Right lung (tissue), 10 donors: ENCODE measurements at places on chromosomes 13 and 19. TPM values are rescaled to one million over a fixed set of nuclear protein-coding genes. Genes with fewer than 3 reads are reported as not detected.

GRCh38 chr19:49767967-49768581, 1.3 kb downstream of the AP2A1 start:
- DNase-seq: no peak

- no peak for DNase-seq
Observed at GRCh38 chr13:50257646-50258045, 242.4 kb downstream of the KCNRG start.

Gene KLK10
- polyA plus RNA-seq: 1.2 TPM

GRCh38 chr13:75620020-75620419, 16.1 kb upstream of the LMO7 start:
- no peak for DNase-seq

Gene FPR1
- 2.3 TPM for polyA plus RNA-seq

DNA sequence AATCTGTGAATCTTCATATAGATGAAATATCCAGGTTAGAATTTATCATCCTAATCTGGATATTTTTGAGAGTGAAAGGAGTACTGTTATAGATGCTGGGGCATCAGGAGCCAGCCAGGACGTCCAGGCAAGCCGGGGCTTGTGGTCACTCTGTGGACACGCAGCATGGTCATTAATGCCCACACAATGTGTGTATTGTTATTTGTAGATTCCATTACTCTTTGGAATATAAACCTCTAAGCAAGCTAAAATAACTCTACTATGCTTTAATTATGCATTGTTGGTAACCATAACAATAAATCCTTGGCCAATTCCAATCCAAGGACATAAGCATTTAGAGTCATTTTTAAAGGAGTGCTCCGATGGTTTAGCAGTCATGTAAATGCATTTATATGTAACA, 137.9 kb downstream of the TM9SF2 start:
- no peak for DNase-seq

DNA sequence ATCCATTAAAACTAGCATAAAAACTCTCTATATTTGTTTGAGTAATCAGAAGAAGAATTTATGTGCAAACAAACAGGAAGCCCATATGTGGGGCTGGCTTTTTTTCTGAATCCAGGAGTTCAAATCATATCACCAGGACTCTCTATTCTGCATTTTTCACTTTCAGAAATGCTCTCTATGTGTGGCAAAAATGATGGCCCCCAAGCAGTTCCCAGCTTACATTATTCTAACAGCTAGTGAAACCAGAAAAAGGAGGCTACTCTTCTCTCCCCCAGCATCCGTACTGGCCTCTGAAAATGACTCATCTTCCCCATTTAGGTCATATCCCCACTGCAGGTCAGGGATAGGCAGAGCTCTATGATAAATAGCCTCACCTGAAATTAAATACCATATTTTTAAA, 20.4 kb downstream of the RBM26 start:
- no peak for DNase-seq

- no peak for DNase-seq
Observed at GRCh38 chr13:24670174-24670573, 10.0 kb upstream of the ATP12A start.

DNA sequence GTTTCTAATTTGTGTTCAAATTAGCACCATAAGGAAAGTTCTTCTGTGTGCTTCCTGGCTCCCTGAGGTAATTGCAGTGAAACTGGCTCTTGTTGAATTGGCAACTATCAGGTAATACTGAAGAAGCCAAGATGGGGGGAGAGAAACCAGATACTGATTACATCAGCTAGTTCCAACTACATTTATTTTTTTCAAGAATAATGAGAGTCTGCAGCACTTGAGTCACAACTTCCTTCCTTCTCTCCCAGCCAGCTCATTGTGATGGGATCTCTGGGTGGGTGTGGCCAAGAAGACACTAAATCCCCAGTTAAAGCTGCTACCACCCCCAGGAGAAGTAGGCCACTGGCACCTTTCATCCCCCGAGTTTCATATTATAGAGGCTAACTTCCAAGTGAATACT, 100.7 kb upstream of the RXFP2 start:
- no peak for DNase-seq

DNA sequence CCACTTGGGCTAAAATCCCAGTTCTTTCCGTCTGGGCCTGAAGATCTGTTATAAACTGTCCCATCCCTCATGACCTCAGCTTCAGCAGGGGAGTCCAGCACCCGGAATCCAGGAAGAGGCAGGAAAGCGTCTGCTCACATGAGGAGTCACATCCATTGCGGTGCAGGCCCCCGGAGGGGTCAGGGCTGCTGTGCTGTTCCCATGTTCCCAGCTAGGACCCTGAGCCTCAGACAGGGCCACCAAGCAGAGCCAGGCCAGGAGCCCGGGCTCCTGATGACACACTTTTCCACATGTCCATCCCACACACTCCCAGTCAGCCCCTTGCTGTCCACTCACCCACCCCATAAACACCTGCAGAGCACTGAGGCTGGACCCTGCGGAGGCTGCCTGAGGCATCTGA, 45.3 kb upstream of the VSTM2B start:
- DNase-seq: no peak

GRCh38 chr13:40247845-40248244, 418.6 kb downstream of the FOXO1 start:
- DNase-seq: no peak

DNA sequence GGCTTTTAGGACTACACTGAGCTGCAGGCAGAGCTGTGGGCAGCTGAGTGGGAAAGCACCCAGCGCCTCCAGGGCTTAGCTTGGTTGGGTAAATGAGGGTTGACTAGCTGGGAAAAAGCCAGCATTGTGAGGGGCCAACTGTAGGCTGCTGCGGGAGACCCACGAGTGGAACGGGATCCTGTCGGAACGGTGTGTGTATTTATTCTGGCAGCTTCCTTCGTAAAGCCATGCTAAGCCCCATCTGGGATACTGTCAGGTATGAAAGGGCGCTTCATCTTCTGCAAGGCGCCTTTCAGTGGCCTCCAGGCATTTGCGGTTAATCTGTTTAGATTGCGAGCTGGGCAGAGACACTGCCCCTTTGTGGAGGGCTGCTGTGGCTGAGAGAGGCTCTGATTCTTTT, 39.5 kb upstream of the CNMD start:
- no peak for DNase-seq

- no peak for DNase-seq
Observed at GRCh38 chr19:47650700-47651099, 41.8 kb downstream of the BICRA start.

GRCh38 chr19:2444251-2445002, 12.3 kb downstream of the LMNB2 start:
- no peak for DNase-seq

DNA sequence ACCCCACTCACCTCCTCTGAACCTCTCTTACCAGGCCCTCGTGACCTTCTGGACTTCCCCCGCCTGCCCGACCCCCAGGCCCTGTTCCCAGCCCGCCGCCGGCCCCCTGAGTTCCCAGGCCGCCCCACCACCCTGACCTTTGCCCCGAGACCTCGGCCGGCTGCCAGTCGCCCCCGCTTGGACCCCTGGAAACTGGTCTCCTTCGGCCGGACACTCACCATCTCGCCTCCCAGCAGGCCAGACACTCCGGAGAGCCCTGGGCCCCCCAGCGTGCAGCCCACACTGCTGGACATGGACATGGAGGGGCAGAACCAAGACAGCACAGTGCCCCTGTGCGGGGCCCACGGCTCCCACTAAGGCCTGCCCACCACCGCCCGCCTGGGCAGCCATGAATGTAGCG, 3.2 kb downstream of the TTC9B start:
- no peak for DNase-seq

Gene RSPH6A
- 0.08 TPM for polyA plus RNA-seq
